Right forelimb (tissue), 1 donor: ENCODE measurements at places on chromosomes 2 and 18.

GRCh38 chr2:109447776-109448175 lies 166.0 kb downstream of the SEPTIN10 start:
- no peak for DNase-seq

- DNase-seq, result no peak
These were observed 739.5 kb upstream of the SALL3 start for GRCh38 chr18:78240101-78240500.

DNA sequence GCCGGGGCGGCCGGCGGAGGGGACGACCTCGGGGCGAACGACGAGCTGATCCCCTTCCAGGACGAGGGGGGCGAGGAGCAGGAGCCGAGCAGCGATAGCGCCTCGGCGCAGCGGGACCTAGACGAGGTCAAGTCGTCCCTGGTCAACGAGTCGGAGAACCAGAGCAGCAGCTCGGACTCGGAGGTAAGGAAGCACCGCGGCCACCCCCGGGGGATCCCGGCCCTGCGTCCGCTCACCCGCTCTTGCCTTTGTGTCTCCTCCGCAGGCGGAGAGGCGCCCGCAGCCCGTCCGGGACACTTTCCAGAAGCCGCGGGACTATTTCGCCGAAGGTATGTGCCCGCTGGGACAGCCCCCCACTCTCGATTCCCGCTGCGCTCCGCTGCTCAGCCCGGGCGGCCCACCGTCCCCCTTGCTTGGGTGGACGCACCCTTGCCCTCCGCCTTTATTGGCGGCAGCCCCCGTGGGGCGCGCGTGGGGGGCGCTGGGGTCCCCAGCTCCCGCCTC lies 611 bp downstream of the TCF7L1 start:
- DNase-seq, result peak; percentile 78

GRCh38 chr2:144256996-144257707 lies 262.8 kb downstream of the ZEB2 start:
- no peak for DNase-seq

DNA sequence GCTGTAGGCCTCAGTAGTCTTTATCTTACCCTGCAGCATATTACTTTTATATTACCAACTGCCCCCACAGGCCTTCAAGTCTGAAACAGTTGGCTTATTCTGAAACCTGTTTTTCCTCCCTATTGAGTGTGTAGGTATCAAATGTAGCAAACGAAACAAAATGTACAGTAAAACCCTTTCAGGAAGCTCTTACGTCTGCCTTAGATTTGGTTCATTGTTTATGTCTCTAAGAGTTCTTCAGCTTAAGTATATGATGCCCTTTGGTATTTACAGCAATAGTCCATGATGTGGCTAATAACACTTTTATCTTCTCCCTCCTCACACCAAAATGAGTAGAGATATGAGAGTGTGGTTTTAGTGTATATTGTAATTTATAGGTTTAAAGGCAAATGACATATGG lies 108.8 kb downstream of the DOCK10 start:
- no peak for DNase-seq
